ENCODE measurements at places on chromosomes 2 and 18.

DNA sequence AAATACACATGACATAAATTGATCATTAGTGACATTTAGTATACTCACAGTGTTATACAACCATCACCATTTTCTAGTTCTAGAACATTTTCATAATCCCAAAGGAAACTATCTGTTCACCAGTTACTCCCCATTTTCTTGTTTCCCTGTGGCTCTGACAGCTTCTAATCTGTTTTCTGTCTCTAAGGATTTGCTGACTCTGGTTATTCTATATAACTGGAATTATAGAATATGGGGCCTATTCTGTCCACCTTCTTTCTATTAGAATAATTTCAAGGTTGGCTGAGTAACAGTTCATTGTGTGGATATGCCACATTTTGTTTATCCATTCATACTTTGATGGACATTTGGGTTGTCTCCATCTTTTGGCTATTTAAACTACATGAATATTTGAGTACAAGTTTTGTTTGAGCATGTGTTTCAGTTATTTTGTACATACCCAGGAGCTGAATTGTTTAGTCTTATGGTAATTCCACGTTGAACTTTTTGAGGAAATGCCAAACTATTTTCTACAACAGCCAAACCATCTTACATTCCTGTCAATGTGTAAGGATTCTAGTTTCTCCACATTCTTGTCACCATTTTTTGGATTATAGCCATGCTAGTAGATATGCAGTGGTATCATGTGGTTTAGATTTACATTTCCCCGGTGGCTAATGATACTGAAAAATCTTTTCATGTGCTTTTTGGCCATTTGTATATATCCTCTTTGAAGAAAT lies 20.5 kb downstream of the KIAA1328 start:
- peak; percentile 14 for DNase-seq

DNA sequence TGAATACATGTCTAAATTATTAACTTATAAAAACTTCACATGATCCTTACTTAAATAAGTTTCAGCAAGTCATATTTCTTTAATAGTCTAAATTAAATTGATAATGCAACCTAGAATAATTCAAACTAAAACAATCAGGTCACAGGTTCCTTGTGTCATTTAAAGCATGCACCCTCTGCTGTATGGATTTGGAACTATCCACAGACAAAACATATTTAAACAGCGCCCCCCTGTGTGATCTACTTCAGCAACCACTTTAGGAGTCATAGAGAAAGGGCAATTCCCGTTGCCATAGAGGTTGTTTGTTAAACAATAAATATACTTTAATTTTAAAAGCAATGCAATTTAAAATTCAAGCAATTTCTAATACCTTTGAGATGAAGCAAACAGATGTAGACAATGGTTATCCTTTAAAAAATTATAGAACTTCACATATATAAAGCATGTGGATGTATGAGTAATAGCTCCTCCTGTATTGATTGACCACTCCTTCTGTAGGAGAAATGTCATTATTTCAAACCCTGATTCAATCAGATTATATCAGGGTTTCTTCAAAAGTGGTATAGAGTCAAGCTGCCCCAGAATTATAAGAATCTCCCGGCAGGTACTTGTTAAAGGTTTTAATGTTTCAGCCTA lies 21.2 kb downstream of the GRB14 start:
- DNase-seq, result peak; percentile 87

- no peak for DNase-seq
Observed at GRCh38 chr18:74148543-74149070, 284 bp downstream of the TIMM21 start.

DNA sequence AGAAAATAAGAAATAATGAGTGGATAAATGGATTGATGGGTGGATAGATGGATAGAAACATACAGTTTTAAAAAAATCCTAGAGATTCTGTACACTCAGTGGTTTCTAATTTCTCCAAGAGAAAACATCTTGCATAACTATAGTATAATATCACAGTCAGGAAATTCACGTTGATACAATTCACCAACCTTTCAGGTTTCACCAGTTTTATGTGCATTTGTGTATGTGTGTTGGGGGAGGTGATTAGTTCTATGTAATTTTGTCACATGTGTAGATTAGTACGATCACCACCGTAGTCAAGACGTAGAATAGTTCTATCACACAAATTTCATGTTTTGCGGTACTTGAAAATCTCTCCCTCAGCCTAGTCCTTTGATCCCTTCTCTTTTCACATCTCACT lies 288.2 kb upstream of the LRATD1 start:
- no peak for DNase-seq

All from brain microvascular endothelial cell (primary cell).